GM04503 (cell line): ENCODE measurements at places on chromosomes 12 and 14.

DNA sequence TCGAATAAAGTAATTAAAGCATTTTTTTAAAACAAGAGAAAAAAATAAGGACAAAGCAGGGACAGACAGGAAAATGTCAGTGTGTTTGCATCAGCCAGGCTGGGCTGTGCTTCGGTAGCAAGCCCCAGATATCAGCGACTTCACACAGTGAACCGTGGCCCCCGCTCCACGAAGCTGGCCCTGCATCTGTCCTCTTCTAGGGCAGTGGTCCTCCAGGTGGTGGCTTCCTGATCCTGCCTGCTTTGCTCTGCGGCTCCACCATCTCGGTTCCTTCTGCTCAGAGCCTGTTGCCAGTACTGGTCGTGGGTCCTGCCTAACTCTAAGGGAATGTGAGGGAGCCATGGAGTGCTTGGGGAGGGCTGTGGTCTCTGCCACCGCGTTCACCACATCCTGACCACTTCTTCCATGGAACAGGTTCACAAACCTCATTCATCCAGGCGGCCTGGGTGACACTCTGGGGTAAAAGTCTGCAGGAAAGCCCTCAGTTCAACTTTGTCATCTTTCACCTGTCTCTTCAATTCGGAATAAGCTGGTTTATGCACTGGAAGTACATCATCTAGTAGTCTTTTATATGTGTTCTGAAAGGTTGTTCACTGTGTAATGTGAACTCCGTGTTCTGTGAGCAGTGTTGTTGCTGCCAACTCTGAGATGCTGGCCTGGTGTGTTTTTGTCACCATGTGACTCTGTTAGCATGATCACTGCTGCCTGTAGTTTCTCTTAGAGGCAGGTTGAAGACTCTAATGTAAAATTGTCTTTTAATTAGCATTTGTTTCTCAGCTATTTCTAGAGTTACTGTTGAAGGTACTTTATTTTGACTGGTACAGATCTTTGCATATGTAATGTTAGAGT is 47.9 kb downstream of the ANKRD9 start:
- no peak for DNase-seq

DNA sequence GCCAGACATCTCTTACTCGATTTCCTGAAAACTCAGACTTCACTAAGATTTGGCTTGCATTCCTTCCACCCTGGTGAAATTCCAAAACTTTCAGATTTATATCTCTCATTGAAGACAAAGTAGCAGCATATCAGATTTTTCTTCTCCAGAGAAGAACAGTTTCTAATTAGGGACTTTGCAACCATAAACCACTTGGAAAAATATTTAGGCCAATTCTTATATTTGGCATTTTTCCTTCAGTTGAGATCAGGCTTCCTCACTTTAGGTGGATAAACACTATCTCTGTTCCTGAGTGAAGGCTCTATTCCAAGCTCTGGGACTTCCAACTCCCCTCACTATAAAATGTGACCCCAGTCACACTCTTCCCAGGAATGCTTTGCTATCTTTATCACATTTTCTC is 1434.3 kb upstream of the FLRT2 start:
- DNase-seq: no peak

- no peak for DNase-seq
Measured at GRCh38 chr14:69876848-69877306, 2.3 kb upstream of the SMOC1 start.

DNA sequence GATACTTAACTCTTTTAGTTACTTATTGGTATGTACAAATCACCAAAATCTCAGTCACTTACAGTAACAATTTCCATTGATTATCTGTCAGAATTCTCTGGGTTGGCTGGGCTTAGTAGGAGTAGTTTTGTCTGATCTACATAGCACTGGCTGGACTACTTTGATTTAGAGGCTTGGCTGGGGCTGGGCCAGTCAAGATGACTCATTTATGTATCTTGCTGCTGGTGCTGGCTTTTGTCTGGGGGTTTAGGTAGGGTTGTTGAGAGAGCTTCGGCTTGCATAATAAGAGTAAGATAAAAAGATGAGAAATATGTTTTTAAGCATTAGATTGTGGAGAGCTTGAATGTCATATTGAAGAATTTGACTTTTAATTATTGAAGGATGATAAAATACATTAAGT is 1093.7 kb downstream of the SLC6A15 start:
- DNase-seq: no peak

DNA sequence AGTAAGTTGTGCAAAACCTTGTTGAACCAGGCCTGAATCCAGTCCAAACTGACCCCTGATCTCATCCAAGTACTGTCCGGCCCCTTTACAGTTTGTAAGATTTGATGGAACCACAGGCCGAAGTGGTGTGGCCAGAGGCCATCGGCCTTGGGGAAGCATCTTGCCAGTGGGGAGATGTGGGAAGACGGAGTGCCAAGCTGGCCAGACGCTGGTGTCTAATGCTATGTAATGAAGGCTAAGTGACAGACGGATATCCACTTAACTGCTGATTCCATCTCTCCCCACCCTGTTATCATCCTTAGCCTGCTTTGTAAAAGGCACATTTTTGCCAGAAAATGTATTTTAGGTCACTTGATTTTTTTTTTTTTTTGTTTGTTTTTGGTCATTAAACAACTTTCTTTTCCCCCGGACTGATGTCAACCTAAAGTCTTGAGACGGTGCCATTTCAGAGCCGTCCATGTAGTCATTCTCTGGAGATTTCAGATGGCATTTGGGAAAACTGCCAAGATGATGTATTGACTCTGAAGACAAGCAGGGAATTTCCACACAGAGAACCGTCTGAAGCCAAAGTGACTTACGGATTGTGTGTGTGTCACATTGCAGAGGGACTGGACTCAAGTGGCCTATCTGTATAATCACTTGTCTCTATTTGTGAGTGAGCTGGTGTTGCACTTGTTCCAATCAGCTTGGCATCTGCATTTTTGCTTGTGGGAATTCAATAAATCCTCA is 86.5 kb upstream of the MANSC4 start:
- DNase-seq: peak; percentile 34

- DNase-seq: no peak
Measured at GRCh38 chr14:105117257-105117646, 51.3 kb downstream of the JAG2 start.

- no peak for DNase-seq
Measured at GRCh38 chr14:64659366-64659765, 44.9 kb upstream of the PLEKHG3 start.

DNA sequence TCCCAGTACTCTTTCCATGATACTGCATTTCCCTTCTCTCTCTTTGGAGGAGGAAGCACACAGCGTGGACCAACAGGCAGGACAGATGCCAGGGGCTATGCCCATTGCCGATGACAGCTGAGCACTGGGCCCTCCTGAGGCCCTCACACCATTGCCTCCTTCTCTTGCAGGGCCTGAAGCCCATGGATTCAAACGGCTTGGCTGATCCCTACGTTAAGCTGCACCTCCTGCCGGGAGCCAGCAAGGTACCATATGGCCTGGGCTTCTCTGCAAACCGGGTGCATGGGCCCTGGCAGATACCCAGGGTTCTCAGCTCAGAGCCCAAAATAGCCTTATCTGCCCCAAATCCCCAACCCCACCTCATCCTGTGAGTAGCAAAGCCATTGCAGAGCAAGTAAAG is 25.2 kb upstream of the OAS1 start:
- DNase-seq: no peak

GRCh38 chr12:109308534-109309380 is at the start of gene FOXN4:
TSS of gene FOXN4 (minus strand) at chr12:109309284. CDS start at chr12:109308321, 963 bp downstream.
- no peak for DNase-seq

- DNase-seq: no peak
Measured at GRCh38 chr12:42362647-42363260, 36.8 kb downstream of the PPHLN1 start.

DNA sequence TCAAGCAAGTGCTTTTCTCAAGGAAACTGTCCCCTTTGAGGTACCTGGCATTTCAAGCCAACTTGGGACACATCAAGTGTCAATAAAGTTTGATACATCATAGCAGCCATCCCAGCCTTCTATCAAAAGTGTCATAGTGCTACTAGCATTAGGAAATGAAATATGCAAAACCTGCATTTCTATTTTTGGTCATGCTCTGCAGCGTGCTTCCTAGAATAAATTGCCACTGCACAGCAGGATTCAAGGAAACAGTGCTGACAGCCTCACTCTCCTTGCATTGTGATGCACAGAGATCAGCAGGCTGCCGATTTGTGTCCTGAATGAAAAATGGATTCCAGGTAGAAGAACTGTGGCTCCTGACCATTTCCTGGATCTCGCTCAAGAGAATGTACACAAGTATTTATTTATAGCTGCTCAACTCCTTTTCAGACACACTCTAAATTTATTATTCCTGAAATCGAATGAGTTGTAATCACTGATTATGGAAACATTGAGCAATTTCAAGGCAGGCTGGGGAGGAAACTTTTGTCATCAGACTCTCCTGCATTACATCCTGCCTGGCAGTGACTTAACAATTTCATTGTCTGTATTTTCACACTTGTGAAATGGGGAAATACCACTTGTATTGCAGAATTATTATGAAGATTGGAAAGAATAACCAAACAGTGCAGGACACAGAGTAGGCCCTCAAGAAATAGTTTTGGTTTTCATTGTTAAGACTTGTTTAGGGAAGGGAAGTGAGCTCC is 120.9 kb downstream of the SLC38A6 start:
- no peak for DNase-seq

- peak; percentile 66 for DNase-seq
Measured at GRCh38 chr12:49304161-49304560, 9.2 kb downstream of the PRPH start.

DNA sequence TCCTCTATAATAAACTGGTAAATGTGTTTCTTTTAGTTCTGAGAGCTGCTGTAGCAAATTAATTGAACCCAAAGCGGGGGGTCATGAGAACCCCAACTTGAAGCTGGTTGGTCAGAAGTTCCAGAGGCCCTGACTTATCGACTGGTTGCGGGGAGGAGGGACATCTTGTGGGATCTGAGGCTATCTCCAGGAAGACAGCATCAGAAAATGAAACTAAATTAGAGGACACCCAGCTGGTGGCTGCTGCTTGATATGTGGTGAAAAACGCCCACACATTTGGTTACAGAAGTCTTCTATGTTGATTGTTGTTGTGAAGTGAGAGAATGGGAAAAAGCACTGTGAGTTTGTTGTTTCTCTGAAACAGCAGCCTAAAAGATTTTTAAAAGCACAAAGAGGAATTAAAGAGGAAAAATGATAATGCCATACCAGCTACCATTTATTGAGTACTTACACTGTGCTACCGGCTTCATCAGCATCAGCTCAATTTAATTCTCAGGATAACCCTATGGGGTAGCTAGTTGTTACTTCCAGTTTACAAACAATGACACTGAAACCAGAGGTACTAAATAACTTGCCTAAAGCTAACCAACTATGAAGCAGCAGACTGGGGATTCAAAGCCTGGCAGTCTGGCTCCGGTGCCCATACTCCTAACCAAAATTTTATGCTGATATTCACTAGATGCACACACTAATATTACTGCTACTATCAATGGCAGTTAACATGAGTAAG is 24.3 kb downstream of the DDX24 start:
- DNase-seq: no peak

DNA sequence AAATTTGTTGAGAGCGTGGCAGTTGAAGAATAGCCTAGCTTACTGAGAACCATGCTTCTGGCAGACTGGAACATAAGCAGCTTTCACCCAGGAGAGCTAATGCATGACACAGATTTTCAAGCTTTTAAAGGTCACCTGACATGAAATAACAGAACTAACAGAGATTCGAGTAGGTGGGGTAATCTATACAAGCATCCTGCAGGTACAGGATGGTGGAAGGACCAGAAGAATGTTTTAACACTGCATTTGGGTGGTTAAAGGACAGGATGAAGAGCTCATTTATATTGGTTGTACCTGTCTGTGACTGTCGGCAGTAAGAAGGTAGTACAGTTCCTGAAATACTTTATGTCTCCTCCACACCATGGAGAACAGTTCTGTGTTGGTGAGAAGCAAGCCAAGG is 8.9 kb downstream of the PELI2 start:
- no peak for DNase-seq

- no peak for DNase-seq
Measured at GRCh38 chr12:113310489-113310888, 24.4 kb downstream of the SLC8B1 start.

DNA sequence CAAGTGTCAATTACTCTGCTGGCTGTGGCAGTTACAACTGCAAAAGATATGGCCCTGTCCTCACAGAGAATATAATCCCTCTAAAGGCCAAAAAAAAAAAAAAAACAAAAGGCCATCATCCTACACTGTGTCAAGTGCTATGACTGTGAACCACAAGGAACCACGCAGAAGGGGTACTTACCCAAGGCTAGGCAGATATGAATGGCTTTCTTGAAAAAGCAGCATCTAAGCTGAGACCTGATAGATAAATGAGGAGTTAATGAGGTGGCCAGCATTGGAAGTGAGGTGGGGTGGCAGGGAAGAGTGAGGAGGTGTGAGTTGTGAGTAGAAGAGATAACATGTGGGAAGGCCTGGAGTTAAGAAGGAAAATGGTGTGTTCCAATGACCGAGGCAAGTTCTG is 16.4 kb upstream of the IL22 start:
- no peak for DNase-seq

GRCh38 chr14:99513946-99514551 is 32.8 kb downstream of the CCNK start:
- no peak for DNase-seq

- DNase-seq: no peak
Measured at GRCh38 chr12:21337959-21338744, 3.4 kb upstream of the SLCO1A2 start.

DNA sequence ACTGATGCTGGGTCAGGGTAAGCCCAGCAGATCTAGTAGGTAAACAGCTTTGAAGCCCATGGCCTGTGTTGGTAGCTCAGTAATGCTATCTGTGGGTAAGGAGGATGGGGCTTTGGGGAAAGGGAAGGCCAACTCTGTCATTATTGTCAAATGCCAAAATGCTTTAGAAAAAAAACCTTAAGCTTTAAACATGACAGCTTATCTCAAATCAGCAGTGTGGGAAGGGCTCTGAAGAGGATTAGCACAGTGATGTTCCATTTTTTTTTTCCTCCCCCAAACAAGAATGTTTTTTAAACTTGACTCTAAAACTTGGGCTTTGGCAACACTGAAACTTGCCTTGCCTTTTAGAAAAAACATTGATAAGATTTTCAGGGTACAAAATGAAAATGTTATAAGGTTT is 11.7 kb downstream of the DAAM1 start:
- DNase-seq: no peak

- DNase-seq: no peak
Measured at GRCh38 chr12:92096346-92097136, 49.1 kb downstream of the BTG1 start.

DNA sequence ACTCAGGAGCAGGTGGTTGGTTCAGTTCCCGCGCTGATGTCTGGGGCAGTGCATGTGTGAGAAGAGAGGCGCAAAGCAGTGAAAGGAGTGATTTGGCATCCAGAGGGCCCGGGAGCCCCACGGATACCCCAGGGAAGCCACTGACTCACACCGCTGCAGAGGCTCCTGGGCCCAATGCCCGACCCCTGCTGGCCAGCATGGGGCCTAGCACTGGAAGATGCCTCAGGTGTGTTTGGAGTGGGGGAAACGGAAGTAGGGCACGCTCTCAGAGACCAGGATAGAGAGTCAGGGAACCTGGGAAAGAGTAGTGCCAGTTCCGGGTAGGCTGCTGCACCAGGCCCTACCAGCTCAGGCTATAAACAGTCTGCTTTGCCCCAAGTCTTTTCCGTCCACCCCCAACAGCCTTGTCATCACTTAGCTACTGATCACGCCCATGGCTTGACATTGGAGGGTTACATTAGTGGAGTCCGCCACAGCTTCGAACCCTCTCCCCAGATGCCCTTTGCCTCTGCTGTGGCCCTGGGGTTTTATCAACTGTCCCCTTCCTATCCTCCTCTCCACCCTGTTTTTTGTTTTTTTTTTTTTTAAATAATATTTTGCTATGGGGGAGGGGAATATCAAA is 9.5 kb upstream of the CSAD start:
- DNase-seq: no peak
